ENCODE measurements at places on chromosomes 11 and 22.

GRCh38 chr11:8287703-8288102 is 24.0 kb upstream of the LMO1 start:
- DNase-seq = no peak

DNA sequence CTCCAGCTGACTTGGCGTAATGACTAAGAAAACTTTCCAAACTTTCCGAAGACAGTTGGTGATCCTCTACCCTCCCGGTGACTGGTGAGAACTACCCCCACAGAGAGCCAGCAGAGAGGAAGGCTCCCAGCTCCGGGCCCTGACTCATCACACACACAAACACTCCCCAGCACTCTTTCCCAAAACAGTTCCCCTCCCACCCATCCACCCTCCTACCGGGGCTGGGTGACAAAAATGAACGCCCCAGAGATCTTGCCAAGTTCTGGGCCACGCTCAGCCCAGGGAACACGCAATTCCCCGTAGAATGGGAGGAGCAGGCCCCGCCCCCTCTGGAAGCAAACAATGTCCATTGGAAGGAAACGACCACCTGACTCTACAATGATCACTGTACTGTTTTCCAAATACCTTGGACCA is 21.3 kb upstream of the JAM3 start:
- DNase-seq = no peak

GRCh38 chr11:33317662-33318061 is 60.5 kb downstream of the HIPK3 start:
- DNase-seq = no peak

GRCh38 chr11:14148653-14149273 is 186.2 kb downstream of the SPON1 start:
- no peak for DNase-seq

GRCh38 chr11:16262645-16262955 is 93.7 kb downstream of the SOX6 start:
- no peak for DNase-seq

DNA sequence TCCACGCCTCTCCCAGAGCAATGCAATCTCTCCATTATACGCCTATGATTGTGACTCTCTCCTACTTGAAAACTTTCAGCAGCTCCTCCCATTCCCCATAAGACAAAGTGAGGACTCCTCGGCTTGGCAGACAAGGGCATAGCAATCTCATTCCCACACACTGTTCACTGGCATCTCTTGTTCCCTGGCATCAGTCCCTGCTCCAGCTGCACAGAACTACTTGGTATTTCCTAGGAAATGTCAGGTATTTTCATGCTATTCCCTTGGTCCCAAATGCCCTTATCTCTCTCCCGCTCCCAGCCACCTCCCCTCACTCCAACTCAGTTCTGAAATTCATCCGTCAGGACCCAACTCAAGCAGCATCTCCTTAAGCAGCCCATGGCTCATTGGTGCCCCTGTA is 28.4 kb downstream of the TMPRSS5 start:
- no peak for DNase-seq

DNA sequence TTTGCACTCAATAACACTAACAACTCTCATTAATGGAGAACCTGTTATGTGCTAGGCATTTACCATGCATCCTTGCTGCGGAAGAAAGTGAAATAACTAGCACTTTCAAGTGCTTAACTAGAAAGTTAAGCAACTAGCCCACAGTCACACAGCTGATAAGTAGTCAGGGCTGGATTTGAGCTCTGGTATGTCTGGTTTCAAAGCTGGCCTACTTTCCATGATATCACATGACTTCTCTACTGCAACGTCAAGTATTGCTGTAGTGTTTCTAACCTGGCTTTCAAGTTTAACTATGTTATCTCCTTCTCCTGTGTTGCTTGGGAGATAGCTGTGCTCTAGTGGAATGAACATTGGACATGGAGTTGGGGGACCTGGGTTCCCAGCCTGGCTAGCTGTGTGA is 12.1 kb downstream of the SLC15A3 start:
- no peak for DNase-seq

GRCh38 chr22:25057013-25057881 is 104.7 kb downstream of the KIAA1671 start:
- DNase-seq = peak; percentile 68

DNA sequence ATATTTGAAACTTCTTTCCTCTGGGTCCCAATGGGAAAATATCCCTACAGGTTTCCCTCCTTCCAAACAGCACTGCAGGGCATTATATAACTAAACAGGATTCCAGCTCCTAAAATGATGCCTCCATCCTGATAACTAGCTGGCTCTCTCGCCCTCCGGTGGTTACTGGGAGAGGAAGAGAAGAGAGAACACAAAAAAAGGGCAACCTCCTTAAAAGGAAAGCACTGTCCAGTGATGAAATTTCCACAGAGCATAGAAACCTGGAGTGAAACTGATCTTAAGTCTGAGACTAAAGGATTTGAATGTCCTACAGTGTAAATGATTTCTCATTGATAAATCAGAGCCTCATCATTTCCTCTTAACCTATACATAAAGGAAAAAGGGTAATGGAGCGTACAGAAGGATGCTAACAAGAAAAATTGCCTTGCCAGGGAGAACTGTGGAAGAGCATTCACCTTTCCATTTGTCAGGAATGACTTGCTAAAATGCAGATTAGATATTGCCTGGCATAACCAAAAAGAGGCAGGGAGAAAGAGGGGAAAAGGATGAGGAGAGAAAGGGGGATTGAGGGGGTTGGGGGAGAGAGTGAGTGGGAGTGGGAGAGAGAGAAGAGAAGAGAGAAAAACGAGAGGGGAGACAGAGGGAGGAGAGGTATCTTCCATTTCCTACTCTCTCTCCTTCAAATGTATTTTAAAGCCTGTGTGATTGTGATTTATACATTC is 121.3 kb downstream of the APOL5 start:
- peak; percentile 46 for DNase-seq
